ENCODE measurements at places on chromosomes 2 and 18.

DNA sequence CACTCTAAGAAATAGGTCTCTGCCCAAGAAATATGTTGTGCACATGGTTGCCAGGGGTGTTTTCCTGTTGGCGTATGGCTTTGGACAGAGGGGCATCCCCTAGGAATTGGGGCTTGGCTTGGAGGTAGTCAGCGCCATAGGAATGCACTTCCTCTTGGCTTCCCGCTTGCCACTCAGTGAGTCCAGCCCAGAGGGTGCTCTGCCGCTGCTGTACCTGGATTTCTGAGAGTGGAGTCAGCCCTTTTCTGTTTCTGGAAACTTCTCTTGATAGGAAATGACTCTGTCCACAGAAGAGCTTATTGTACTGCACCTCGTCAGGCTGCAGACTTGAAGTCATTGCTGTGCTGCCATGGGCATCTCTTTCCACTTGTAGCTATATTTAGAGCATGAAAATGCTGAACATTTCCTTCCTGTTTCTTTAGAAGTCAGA lies 116.7 kb upstream of the MGAT5 start:
- DNase-seq: no peak

GRCh38 chr2:144151851-144152250 lies 368.1 kb downstream of the ZEB2 start:
- no peak for DNase-seq

- no peak for DNase-seq
Observed at GRCh38 chr18:44818668-44819403, 138.1 kb downstream of the SETBP1 start.

- no peak for DNase-seq
Observed at GRCh38 chr18:59851784-59852399, 47.9 kb upstream of the PMAIP1 start.

DNA sequence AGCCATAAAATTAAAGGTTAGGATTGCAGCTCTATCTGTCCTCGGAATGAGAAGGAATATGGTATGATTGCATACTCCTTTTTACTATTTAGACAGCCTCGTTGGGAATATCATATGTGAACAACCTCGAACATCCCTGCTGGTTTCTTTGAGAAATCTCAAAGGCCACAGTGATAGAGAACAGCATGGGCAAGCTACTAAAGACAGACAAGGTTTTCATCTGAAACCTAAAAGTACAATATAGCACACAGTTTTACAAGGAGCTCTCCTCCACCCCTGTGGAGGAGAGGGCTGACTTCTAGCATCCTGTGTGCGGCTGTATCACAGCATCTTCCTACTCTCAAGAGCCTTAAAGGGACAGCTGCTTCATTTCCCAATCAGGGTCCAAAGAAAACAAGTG lies 104.3 kb downstream of the VWC2L start:
- no peak for DNase-seq

- DNase-seq: no peak
Observed at GRCh38 chr18:76979906-76980305, 152.7 kb downstream of the MBP start.

DNA sequence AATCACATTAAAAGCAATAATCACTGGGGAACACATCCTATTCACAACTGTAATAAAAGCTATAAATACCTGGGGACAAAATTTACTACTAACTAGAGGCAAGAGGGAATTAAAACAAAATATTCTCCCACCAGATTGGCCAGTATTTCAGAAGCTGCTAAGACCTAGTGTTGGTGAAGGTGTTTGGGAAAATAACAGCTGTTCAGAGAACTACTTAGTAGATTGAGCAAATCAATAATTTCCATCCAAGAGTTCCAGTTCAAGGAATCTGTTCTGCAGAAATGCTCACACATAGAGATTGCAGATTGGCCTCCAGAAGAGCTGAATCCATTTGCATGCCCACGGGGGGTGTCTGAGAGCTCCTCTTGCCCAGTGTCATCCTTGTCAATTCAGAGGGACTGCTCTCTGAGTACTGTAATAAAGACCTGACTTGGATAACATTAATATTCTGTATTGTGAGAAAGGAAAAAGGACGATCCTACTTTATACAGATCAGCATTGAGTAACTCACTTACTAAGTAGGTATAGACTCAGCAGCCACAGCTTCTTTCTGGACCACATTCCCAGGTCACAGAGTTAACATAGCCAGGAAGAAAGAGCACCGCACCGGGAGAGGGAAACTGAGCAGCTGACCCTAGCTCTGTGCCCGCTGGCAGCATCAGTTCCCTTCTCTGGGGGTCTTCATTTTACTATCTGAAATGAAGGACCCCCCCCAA lies 5.6 kb downstream of the TUBB6 start:
- peak; percentile 24 for DNase-seq

- DNase-seq: no peak
Observed at GRCh38 chr2:213104903-213105202, 46.6 kb downstream of the IKZF2 start.

Data from Right ventricle myocardium superior (tissue), 1 donor.